Sciatic nerve (tissue), 2 donors: ENCODE measurements at places on chromosomes 7 and 10.

GRCh38 chr7:110808361-110808760 is 282.6 kb upstream of the LRRN3 start:
- no peak for DNase-seq

DNA sequence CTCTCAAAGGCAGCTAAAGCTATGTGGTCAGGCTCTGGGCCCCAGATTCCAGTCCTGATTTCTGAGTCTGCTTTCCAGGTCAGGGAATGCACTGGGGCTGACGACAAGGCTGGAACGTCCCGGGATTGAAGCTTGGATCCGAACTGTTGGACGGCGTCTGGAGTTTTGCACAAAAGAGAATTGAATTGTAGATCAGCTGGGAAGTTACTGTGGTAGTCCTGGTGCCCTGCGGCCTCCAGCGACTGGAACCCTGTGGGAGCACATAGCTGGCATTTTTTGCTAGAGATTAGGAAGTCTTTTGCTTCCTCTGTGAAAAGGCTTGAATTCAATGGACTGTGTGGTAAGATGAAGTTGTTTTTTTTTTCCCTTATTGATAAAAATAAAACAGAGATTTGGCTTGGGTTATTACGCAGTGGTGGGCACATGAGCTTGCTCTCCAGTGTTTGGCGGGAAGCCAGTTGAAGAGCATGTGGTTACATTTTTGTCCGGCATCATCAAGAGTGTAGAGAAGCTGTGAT is at the start of gene HK1:
Gene HK1, plus strand, starts transcription at position 51 of the 518 bp plus-strand sequence.
- DNase-seq = no peak

- no peak for DNase-seq
Observed at GRCh38 chr7:45070254-45070642, 18.5 kb downstream of the NACAD start.

GRCh38 chr7:96328016-96328415 is 6.1 kb upstream of the SLC25A13 start:
- DNase-seq = no peak

DNA sequence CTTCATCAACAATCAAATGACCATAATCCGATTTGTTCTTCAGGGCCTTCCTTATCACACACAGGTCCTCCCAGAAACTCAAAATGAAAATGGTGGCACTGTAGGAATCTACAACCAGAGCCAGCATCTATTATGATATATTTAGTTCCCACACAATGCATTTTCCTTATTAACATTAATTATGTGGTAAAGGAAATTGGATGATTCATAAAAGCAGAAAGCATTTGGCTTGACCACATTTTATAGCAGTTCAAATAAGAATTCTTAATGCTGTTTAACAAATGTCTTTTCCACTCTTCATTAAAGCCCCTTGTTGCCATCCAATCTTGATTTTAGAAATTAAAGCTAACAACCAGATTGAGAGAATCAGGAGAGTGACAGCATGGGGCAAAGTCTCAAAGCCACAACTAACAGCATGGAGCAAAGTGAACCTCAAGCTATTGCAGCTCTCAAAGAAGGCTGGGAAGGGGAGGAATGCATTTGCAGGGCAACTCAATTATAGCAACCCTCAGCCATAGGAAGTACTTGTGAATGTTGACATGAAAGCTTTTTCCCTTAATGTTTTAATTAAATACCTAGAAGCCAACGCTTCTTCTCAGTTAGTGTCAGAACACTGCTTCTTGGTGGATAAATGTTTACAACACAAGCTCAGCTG is 549.1 kb downstream of the NXPH1 start:
- DNase-seq = no peak

DNA sequence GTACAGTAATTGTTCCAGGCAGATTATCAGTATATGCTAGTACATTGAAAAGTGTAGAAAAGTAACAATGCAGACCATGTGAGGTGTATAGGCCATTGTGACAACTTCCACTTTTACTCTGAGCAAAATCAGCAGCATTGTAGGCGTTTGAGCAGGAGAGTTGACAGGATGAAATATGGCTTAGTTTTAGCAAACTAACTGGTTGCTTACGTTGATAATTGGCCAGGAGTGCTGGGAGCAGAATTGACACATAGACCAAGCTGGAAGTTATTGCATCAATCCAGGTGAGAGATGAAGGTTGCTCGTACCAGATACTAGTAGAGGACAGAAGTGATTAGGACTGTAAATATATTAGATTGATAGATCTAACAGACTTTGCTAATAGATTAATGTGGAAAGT is 46.0 kb downstream of the LCOR start:
- no peak for DNase-seq

- DNase-seq = no peak
Observed at GRCh38 chr10:87500646-87501048, 4.0 kb upstream of the MINPP1 start.

GRCh38 chr7:116242178-116242577 is 31.8 kb downstream of the TES start:
- no peak for DNase-seq

GRCh38 chr10:58568428-58568935 is 55.8 kb downstream of the BICC1 start:
- DNase-seq = no peak

DNA sequence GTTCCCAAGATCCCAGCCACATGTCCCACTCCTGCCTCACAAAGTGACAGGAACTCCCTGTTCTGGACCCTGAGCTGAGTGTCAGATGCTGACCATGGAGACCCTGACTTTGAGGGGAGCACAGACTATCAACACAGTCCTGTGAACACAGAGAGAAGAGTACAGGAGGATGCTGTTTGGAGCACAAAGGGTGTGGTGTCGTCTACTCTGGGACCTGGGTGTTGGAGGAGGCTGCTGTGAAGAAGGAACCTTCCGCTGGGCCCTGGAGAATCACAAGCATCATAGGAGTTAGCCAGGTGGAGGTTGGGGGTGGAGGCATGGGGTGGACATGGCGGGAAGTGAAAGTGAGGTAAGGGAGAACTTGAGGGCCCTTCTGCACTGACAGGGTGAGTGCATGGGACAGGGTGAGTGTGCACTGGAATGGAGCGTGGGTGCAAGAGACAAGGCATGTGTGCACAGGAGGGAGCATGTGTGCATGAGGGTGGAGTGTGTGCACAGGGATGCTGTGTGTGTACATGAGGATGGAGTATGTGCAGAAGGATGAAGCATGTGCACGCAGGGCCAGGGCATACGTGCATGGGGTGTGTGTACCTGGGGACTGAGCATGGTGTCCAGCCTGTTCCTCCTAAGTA is 70.7 kb upstream of the ANTXRL start:
- no peak for DNase-seq

GRCh38 chr7:43674559-43675436 is 54.5 kb downstream of the COA1 start:
- DNase-seq = no peak

DNA sequence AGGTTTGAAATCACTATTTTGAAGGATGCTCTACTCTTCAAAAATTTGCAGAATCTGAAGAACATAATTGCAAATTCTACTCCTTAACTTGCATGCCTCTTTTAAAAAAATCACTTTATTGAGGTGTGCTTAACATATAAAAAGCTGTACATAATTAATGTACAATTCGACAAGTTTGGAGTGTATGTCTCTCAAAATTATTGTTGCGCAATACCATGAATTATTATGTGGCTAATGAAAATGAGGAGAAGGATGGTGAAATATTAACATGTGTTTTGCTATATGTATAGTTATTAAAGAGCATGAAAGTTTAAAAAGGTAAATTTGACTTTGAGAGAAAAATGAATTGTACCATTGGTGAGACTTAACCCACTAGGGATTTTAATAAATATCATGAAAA is 187.2 kb upstream of the MALRD1 start:
- no peak for DNase-seq

- DNase-seq = no peak
Observed at GRCh38 chr7:33287738-33288137, 158.4 kb downstream of the BBS9 start.

GRCh38 chr10:60560451-60560850 is 170.8 kb upstream of the ANK3 start:
- DNase-seq = no peak

DNA sequence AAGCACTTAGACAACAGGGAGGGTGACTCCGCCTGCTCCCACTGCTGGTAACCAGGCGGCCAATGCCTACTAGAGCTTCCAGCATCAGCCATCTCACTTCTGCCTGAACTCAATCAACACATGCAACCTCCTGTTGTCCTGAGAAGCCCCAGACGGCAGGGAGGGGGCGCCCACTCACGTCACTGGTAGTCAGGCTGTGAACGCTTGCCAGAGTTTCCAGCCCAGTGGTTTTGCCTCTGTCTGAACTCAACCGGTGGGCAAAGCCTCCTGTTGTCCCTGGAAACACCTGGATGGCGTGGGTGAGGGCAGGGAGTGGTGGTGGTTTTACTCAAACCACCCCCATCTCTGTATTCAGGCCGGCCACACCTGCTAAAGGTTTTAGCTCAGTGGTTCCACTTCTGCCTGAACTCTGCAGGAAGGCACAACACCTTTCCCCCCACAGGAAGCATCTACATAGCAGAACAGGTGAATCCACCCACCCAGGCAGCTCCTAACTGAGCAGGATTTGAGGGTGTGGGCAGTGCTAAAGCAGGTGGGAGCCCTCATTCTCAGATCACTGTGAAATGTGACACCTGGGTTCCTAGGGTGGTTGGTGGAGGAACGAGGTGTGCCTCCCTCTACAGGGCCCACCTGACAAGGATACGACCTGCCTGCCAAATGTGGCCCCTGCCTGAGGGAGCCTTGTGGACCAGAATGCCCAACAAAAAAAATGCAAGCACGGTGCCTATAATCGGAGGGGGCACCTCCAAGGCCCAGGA is 563.0 kb upstream of the SEMA3D start:
- no peak for DNase-seq

GRCh38 chr10:2790396-2791188 is 276.8 kb upstream of the PFKP start:
- DNase-seq = no peak

GRCh38 chr10:19620811-19621210 is 195.4 kb upstream of the PLXDC2 start:
- no peak for DNase-seq

GRCh38 chr7:118369987-118370386 is 145.5 kb downstream of the ANKRD7 start:
- DNase-seq = no peak

GRCh38 chr10:32060347-32060746 is 4.1 kb upstream of the KIF5B start:
- no peak for DNase-seq

DNA sequence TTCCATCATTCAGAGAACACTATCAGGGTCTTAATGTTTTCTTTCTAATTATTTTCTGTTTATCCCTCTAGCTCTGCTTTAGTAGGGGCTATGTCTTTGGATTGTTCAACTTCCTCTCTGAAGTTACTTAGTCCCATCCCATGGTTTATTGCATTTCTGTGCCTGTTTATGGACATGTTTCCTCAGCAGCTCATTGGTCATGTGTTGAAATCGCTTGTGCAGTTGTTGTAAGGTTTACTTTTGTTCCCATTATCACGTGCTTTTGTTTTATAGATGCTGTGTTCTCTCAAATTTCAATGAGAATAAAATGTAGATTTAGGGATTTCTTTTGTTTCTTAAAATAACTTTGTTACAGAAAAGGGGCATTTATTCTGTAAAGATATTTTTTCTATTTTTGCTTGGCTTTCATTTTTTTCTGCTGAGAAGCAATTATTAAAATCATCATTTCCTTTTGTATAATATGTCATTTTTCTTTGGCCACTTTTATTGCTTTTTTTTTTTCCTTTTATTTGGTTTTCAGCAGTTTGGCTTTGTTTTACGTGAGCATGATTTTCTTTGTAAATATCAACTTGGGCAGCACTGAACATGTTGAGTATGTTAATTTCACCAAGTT is 110.9 kb downstream of the CCDC7 start:
- no peak for DNase-seq

DNA sequence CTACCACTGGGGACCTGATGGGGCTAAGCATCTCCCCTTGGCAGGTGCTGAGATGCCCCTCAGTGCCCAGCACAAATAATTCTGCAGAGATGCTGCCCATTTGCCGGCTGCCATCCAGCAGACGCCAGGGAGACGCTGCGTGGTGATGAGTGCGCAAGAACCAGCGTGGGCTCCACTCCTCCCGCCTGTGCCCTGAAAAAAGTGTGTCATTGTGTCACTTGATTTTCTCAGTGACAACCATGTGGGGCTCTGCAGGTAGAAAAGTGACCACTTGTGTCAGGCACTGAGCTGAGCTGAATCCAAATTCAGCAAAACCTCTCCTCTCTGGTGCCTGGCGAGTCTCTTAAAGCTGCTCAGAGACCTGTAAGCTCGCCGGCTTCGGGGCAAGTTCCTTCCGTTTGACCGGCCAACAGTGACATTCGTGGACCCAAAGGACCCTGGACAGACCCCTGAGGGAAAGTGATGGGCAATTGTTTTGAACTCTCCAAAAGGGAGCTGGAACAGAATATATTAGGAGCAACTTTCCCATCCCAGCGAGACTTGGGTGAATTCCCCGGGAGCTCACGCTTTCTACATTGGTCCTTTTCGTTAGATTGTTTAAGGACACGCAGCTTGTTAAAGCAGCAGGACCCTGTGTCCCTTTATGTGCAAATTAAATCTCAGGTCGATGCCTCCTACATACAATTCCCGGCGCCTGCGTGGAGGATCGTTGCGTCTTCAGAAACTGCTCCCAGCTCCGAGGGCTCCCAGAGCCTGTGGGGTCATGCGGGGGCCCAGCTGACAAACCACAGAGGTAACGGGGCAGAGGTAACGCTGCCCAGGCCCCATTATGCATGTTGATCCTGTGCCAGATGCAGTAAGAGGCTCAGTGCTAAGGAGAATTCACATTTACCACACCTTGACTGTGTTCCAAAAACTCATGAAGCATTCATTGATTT is 332.7 kb downstream of the ADARB2 start:
- DNase-seq = no peak

DNA sequence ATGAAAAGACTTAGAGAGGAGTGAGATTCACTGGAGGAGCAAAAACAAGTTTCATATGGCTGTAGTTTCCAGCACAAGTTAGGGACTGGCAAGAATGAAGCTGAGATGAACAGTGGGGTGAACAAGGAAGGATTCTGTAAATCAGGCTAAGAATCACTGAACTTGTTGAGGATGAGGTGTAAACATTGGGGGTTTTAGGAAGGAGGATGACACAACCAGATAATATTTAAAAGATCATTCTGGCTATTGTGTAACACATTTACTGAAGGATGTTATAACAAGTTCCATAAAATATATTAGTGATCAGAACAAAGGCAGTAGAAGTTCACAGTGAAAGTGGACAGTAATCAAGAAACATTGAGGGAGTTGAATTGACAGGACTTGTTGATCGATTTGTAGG is 68.9 kb downstream of the CD36 start:
- no peak for DNase-seq

DNA sequence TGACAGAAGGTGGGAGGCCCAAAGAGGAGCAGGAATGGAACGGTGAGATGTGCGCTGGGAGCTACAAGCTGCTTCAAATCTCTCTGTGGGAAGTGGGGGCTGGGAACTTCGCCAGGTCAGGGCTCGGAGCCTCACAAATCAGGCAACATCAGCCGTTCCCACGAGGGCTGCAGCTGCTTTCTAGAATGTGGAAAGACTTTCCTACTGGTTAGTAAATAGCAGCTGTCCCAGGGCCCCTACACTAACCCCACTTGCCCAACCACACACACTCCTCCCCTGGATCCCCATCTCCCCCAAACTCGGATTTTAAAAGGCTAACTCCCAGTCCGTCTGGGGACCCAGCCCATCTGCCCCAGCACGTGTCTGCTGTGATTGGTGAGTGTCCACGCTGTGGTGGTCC is 40.6 kb upstream of the PITRM1 start:
- DNase-seq = no peak
